Tibial artery (tissue), 4 donors: ENCODE measurements at places on chromosomes 13 and 19.

GRCh38 chr13:113005076-113005865 is 36.3 kb downstream of the MCF2L start:
- no peak for DNase-seq

GRCh38 chr13:72150502-72150901 is 283.5 kb upstream of the DACH1 start:
- DNase-seq = no peak

GRCh38 chr19:38942471-38943181 is 11.9 kb downstream of the MRPS12 start:
- DNase-seq = no peak

GRCh38 chr13:99553033-99553432 is 51.8 kb downstream of the TM9SF2 start:
- DNase-seq = no peak

GRCh38 chr19:9531933-9532332 is 6.5 kb downstream of the ZNF426 start:
- no peak for DNase-seq

DNA sequence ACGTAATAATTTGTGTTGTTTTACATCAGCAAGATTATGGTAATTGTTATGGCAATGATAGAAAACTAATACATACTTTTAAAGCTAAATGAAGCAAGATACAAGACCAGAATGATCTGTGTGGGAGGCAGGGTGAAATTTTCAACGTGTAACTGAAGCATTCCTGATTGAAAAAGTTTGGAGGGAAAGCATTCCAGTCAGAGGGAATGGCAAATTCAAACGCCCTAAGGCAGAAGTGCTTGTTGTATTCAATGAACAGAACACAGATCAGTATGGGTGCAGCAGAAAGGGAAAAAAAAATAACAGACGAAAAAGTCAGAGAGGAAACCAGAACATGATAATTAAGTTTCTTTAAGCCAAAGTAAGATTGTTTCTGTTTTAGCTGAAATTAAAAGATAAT is 928.5 kb upstream of the SLITRK1 start:
- no peak for DNase-seq

DNA sequence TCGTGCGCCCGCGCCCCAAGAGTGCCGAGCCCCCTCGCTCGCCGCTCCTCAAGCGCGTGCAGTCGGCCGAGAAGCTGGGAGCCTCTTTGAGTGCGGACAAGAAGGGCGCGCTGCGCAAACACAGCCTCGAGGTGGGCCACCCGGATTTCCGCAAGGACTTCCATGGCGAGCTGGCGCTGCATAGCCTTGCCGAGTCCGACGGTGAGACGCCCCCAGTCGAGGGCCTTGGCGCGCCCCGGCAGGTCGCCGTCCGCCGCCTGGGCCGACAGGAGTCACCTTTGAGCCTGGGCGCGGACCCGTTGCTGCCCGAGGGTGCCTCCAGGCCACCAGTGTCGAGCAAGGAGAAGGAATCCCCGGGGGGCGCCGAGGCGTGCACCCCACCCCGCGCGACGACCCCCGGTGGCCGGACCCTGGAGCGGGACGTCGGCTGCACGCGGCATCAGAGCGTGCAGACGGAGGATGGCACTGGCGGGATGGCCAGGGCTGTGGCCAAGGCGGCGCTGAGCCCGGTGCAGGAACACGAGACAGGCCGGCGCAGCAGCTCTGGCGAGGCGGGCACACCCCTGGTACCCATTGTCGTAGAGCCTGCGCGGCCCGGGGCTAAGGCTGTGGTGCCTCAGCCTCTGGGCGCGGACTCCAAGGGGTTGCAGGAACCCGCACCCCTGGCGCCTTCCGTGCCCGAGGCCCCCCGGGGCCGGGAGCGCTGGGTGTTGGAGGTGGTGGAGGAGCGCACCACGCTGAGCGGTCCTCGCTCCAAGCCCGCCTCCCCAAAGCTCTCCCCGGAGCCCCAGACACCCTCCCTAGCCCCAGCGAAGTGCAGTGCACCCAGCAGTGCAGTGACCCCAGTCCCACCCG is 7.1 kb downstream of the DNASE2 start:
- DNase-seq = no peak

GRCh38 chr13:31036731-31037695 is 104.6 kb downstream of the TEX26 start:
- DNase-seq = no peak

DNA sequence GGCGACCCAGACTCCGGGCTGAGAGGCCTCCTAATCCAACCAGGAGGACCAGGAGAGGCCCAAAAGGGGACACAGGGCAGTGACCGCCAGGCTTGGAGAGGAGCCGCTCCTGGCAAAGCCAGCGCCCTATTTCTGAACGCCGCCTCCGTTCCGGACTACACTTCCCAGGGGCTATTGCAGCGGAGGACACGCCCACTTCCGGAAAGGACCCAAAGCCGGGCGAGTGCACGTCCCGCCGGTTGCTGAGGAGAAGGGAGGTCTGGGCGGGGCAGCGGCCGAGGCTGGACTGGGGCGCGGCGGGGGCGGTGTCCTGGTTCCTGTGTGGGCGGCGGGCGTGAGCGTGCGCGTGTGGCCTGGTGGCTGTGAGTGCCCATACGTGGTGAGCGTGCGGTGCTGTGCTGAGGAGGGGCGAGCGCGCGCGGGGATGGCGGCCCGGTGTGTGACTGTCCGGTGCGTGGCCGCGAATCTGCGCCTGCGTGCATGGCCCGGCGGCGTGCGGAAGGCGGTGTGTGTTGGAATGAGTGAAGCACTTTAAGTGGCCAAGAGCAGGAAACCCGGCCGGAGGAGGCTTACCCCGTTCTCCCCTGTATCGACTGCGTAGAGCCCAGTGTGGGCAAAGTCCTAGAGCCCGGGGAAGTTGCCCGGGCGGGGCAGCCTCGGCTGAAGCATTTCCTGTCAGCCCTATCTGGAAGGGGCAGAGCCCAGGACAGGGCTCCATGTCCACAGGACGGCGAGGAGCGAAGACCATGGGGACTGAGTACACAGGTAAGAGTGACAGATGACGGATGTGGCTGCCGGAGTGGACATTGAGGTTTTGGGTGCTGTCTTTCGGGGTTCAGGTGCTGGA is at the start of gene ZNF470:
TSS of gene ZNF470 (plus strand) at position 195 of the 847 bp plus-strand sequence. CDS start 2,844 bp downstream, outside the sequence.
- DNase-seq = peak; percentile 96

DNA sequence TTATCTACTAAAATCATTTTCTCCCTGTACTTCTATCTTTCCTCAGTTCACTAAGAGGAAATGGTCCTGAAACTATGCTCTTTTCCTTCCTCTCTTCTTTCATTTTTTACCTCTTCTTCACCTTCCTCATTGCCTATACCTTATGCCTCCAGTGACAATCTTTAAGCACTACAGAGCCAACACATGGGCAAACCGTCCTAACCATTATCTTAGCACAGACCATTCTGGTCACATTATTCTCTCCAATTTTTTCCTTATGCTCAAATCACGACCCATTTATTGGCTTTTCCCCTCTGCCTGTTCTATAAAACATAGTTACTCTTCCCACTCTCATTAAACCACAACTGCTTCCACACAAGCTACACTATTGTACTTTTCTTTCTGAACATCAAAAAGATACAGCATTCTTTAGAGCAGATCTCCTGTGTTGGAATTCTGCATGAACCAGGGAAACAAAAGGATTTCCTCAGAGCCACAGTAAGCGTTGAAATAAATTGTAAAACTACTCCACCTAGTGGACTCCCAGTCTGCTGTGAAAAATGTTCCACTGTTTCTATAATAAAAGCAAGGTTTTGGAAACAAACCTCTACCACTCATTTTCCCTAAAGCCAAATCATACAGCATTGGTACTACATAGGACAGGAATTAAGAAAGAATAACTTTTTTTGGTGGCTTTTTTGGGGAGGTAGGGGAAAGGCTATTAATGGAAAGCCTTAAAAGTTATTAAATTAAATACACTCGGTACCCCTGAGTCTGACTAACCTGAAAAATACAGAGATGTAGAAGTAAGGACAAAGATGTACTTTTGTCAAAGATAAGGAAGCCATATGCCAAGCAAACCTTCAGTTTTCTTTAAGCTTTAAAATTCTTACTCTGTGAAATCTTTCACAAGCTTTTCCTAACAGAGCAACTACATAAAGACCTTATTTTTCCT is 19.5 kb downstream of the NUFIP1 start:
- no peak for DNase-seq

GRCh38 chr13:66375756-66376155 is 854.4 kb downstream of the PCDH9 start:
- no peak for DNase-seq

GRCh38 chr13:26855921-26856320 is 95.3 kb upstream of the GPR12 start:
- DNase-seq = no peak
